Uterine smooth muscle cell (primary cell): ENCODE measurements at places on chromosomes 5 and 9. TPM values are rescaled to one million over a fixed set of nuclear protein-coding genes. Genes with fewer than 3 reads are reported as not detected.

The COL23A1 gene
- under 0.01 TPM in 1 of 2 replicates, not detected in the other for total RNA-seq

The ARHGAP26 gene
- 4.8 and 13.6 TPM in 2 replicates for total RNA-seq

The CBY3 gene
- total RNA-seq: 0.50 TPM in 1 of 2 replicates, not detected in the other

The IFNA13 gene
- not detected in 2 replicates for total RNA-seq

The ZNF484 gene
- 12.5 and 13.7 TPM in 2 replicates for total RNA-seq
